ENCODE measurements at places on chromosomes 3 and 15.

DNA sequence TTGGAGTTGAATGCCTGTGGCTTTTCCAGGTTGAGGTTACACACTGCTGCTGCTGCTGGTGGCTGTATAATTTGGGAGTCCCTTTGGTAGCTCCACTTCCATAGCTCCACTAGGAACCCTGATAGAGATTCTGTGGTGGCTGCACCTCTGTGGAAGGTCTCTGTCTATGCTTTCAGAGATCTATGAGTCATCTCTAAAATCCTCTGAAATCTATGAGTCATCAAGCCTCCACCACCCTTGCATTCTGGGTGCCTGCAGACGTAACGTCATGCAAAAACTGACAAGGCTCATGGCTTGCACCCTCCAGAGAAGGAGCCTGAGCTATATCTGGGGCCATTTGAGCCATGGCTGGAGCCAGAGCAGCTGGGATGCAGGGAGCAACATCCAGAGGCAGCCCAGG lies 1037.0 kb upstream of the CFAP20DC start:
- peak; percentile 68 for DNase-seq

- no peak for DNase-seq
Measured at GRCh38 chr15:92120094-92120795, 266.7 kb downstream of the SLCO3A1 start.

- no peak for DNase-seq
Measured at GRCh38 chr15:44102675-44103254, 92.3 kb downstream of the FRMD5 start.

DNA sequence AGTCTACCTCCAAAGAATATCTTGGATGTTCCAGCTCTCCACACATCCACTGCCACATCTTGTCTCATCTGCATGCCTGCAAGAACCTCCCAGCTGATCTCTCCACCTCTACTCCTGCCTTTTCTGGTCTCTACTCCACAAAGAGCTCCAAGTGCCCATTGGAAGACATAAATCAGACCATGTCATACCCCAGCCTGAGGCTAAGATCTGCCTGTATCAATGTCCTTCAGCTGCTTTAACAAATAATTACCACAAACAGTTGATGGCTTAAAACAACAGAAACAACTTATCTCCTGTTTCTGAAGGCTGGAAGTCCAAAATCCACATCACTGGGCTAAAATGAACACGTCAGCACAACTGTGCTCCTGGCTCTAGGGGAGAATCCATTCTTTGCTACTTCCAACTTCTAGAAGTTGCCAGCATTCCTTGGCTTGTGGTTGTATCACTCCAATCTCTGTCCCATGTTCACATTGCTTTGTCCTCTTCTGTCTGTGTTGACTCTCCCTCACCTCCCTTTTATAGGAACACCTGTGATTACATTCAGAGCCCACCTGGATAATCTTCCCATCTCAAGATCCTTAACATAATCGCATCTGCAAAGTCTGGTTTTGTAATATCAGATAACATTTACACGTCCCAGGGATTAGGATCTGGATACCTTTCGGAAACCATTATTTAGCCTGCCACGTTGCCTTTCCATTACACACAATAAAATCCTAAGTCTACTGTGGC lies 17.0 kb upstream of the LMCD1 start:
- no peak for DNase-seq

DNA sequence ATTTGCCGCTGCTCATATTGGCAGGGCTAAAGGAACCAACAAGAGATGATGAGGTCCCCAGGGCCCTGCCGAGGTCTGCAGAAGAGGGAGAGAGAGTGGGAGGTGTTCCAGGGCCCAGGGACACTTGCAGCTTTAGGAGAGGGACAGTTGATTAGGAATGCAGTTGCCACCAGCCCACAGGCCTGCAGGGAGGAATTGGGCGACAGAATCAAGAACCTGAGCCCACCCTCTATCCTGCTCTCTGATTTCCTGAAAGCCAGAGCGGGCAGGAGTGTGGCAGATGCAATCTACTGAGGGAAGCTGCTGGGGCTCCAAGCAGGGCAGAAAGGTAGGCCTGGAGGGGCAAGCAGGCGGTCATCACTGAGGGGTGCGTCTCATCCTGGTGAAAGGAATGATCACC lies 12.1 kb upstream of the PRR23E start:
- no peak for DNase-seq

DNA sequence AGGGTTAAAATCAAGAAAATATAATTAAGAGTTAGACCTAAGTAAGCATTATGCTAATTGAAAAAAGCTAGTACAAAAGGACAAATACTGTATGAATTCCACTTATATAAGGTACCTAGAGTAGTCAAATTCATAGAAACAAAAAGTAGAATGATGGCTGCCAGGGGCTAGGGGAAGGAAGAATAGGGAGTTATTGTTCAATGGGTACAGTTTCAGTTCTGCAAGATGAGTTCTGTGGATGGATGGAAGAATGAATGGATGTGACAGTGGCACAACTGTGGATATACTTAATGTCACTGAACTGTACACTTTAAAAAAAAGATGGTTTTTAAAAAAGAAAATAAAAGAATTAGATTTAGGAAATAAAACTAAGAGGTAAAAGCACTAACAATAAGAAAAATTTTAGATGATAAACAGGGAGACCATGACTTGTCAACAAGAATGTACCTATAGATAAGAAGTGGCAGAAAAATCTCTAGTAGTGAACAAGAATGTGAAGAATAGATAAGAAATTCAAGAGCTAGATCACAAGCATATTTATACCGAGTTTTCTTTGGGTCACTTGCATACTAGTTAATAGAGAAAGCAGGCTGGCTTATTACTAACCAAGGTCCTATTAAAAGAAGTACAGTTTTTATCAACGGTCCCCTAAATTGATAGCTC lies 5.5 kb downstream of the IFT80 start:
- DNase-seq: no peak

DNA sequence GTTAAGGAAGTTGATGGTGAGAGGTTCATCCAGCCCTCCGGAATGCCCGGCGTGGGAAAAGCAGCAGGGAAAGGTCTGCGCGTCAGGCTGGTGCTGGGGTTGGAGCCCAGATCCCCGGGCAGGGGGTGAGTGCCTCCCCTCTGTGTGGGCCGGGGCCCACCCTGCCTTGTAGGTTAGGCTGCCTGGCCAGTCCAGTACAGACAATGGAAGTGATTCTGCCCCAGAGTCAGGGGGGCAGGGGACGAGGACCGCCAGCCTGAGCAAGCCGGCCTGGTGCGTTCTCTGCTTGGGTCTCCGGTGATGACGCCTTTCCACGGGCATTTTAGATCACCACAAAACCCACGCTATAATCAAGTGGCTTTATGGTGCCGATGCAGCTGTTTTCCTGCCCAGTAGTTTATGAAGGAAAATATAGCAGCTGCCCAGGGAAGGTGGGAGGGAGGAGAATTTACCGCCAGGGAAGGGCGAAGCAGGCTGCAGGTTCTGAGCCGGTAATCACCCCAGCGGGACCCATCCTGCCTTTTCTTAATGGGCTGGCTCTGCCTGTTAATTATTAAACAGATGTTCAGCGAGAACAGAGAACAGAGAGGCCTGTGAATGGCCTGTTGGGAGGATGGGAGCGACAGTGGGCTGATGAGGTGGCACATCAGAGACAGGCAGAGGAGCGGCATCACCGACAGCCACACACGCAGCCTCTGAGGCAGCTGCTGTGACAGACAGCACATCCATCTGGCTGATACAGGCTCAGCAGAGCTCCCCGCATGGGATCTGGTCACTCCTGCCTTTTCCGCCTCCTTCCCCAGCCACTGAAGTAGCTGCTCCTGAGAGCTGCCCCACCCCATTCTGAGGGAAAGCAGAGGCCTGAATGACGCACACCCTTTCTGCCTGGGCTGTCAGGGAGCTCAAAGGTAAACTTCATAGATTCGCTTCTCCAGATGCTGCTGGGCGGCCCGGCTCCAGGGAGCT lies 35.2 kb downstream of the BDH1 start:
- no peak for DNase-seq

- DNase-seq: peak; percentile 69
Measured at GRCh38 chr15:41483115-41483514, 10.6 kb upstream of the ITPKA start.

DNA sequence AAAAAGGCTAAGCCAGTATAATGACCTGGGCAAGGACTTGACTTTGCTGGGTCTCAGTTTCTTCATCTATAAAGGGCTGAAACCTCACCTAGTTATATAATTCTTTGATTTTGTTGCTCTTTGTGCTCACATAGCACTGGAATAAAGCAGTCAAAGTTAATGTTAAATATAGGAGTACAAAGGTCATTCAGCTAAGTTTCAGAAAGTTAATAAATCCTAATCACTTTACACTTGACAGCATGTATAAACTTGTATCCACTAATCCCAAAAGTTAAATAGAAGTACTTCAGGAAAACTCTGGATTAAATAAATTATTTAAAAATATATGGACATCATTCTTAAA lies 33.9 kb downstream of the PLCL2 start:
- DNase-seq: no peak
